ENCODE measurements at places on chromosomes 5 and 9.

DNA sequence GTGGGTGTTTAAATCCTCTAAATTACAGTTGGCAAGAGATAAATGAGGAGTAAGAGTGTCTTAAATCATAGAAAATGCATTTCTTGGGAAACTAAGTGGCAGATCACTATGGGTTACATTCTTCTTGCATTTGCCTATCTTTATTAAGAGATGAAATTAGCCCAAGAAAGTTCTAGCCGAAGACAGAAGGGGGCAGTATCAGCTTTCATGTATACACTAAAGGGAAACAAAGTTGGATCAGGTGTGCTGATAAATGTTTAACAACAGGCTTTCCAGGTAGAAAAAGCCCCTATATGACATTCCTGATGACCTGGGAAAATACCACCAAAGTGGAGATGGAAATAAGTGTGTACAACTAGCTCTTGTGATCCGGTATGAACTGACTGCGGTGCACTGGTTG lies 81.9 kb upstream of the TLR4 start:
- DNase-seq, result no peak

GRCh38 chr5:617896-618295 lies 5.8 kb downstream of the CEP72 start:
- no peak for DNase-seq

- peak; percentile 38 for DNase-seq
These were observed 836 bp downstream of the PCSK5 start for GRCh38 chr9:75891277-75891741.

GRCh38 chr9:112605963-112606699 lies 111.8 kb downstream of the INIP start:
- DNase-seq, result no peak

DNA sequence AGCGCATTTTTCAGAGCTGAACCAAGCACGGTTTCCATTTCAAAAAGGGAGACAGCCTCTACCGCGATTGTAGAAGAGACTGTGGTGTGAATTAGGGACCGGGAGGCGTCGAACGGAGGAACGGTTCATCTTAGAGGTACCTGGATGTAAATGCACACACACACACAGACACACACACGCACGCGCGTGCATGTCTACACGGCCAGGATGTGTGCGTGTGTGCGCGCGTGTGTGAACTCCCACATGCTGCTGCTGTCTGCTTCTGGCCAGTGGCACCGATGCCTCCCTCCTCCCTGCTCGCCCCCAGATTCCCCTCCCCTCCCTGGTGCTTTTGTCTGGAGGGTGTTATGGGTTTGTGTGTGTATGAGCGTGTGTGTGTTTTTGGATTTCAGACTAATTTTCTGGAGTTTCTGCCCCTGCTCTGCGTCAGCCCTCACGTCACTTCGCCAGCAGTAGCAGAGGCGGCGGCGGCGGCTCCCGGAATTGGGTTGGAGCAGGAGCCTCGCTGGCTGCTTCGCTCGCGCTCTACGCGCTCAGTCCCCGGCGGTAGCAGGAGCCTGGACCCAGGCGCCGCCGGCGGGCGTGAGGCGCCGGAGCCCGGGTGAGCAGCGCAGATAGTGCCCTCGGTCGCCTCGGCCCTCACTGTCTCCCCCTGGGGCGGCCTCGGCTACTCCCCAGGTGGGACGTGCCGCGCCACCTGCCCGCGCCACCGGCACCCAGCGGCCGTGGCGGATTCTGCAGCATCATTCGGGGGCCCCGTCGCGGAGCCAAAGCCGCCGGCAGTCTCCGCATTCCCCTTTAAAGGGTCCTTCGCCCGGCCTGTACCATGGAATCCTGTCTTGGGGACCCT lies at the start of gene NTRK2:
NTRK2 (plus strand) TSS at position 442 of the 850 bp plus-strand sequence. CDS start 1,020 bp downstream, outside the sequence.
- DNase-seq, result no peak

- DNase-seq, result peak; percentile 71
These were observed 51.2 kb downstream of the RALGPS1 start for GRCh38 chr9:126965541-126966428.

DNA sequence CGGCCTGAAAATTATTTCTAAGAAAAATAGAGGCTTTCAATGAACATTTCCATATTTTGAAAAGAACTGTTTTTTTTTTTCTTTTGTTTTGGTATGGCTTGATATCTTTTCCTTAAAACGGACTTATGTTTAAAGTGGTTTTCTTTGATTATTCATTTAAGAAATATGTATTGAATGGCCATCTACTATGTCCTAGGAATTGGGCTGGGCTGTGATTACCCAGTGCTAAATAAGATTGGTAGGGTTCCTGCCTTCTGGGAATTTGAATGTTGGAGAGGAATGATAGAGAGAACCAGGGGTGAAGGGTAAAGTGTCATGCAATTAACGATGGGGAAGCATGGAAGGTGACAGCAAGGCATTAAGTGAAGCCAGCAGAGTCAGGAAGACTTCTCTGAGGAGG lies 33.2 kb downstream of the TNFSF8 start:
- no peak for DNase-seq

DNA sequence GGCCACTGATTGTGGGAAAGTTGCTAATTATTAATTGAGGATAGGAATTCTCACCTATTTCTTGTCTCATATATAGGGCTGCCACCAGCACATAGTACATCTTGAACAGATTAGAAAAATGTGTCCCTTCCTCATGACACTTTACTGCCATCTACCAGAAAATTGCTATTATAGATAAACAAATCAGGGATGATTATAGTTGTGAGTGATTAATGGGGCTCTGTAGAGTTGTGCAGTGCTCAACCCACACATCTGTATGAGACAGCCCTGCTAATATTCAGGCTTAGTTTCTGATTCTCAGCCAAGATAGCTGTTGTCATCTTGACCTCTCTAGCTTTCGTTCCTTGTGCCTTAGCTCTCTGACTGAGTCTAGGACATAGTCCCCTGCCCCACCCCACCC lies 373.3 kb downstream of the TLE4 start:
- DNase-seq, result no peak

GRCh38 chr5:44691802-44692201 lies 116.9 kb upstream of the MRPS30 start:
- DNase-seq, result no peak

DNA sequence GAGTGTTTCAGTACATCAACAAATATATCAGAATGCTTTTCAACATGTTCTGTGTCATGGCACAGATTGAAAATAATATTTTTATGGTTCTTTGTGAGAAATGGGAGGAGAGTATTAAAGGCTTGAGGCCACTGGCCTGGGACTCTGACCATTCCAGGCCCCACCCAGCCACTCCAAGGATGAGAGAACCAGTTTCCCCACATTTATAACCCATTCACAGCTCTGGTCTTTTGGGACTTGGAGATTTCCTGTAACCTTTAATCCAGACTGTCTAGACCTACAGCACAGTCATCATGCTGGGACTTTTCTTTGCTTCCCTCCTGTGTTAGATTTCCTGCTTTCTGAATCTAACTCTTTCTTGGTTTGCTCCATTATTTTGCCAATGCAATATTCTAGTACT lies 389.6 kb downstream of the KIAA0825 start:
- DNase-seq, result no peak

GRCh38 chr9:118609355-118610044 lies 759.7 kb downstream of the BRINP1 start:
- DNase-seq, result no peak

DNA sequence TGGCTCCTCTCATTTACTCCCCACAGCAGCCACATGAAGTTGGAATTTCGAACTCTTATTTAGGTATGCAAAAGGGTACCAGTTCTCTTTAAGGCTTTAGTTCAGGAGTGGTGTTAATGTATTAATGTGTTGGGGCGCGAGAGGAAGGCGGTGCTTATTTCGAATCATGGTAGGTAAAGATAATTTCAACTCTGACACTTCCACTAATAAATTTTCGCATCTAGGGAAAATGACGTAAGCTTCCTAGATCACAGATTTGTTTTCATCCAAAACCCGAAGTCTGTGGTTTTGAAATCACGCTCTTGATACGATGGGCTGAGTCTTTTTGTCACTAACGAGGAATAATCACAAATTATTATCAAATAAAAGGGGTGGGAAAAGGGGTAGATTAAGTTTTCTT lies 681 bp downstream of the PPWD1 start:
- DNase-seq, result no peak

DNA sequence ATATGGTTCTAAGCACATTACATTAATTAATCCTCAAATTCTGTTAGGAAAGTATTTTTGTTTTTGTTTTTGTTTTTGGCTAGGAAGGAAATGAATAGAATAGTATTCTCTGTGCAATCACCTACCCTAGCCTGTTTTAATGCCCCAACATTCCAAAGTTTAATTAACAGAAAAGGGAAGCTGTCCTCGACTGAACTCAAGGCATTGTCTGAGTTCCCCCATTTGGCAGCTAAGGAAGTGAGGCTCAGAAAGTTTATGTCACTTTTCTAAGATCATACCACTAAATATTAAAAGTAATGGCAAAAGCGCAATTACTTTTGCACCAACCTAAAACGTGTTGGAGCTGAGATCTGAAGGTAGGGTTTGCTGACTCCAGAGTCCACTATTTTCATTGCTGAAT lies 59.8 kb downstream of the FGF1 start:
- DNase-seq, result no peak

DNA sequence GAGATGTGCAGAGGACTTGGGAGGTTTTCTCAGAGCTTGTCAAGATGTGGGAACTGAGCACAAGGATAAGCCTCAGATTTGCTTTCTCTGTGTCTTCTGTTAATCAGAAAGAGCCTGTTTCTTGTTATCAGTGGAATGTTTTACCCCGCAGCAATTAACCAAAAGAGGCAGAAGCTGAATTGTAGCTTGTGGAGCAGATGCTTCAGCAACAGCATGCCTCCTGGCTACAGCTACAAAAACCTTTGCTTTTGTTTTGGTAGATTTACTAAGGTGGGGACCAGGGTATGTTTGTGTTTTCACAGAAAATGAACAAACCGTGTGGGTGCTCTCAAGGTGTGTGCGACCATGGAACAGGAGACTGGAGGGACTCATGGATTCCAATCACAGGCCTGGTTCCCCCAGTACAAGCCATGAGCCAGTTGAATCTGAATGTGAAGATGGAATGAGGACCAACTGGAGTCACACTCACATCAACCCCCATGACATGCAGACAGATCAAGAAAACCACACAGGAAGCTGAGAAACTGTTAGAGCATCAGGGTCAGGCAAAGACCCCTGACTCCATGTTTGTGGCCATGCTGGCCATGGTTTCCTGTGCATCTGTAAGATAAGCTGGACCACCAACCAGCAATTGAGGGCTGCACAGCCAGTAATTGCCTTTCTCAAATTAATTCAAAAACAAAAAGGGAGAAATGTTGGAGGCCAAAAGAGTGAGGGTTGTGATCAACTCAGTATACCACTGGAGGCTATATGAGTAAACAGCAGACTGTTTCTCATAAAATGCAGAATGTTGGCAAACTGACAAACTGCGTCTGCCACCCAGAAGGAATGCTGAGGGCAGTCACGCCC lies 6.9 kb downstream of the UGT3A2 start:
- DNase-seq, result peak; percentile 35

GRCh38 chr5:1212881-1213280 lies 11.5 kb downstream of the SLC6A19 start:
- DNase-seq, result no peak

GRCh38 chr5:10506535-10506934 lies 57.3 kb upstream of the ANKRD33B start:
- DNase-seq, result no peak

GRCh38 chr9:20152151-20152725 lies 363.4 kb upstream of the SLC24A2 start:
- no peak for DNase-seq

- DNase-seq, result peak; percentile 60
These were observed 639 bp downstream of the EHMT1 start for GRCh38 chr9:137619240-137620047.

- DNase-seq, result no peak
These were observed 369.1 kb downstream of the NDUFS4 start for GRCh38 chr5:53929570-53929969.

DNA sequence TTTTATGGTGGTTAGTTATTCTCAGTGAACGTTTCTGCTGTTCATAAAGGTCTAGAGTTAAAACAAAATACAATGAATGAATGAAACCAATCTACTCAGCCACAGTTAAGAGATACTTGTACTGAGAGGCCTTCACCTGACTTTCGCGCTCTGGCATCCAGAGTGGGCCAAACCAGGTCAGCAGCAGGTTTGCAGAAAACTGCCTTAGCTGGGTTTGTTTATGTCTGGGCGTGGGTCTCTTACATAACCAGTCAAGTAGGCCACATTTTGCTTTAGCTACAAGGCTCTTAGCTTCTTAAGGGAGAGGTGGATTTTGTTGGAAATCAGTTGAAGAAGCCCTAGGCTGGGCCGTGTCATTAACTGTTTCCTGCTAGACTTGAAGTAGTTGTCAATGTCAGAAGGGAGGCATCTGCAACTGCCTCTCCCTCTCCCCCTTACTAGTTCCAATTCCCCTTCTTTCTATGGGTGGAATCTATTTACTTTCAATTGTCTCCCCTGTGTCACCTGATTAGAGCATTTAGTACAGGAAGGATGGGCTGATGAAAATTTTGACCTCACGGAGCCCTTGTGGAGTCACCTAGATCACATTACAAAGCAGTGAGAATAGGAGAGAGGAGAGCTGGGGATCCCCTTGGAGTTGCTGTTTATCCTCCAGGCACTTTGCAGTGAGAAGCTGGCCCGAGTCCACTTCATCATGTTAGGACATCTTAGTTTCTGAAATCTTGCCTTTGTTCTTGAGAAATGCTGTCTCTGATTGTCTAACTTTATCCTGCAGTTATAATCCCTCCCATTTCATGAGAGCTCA lies 200.5 kb downstream of the ARHGEF28 start:
- no peak for DNase-seq

DNA sequence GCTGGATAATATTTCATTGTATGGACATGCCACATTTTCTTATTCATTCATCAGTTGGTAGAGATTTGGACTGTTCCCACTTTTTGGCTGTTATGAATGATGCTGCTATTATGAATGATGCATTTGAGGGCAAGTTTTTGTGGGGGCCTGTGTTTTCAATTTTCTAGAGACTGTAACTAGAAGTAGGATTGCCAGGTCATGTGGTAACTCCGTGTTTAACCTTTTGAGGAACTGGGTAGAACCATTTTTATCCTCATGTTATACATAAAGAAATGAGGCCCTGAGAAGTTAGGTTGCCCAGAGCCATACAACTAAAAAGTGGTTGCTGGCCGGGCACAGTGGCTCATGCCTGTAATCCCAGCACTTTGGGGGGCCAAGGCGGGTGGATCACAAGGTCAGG lies 22.4 kb upstream of the STRBP start:
- no peak for DNase-seq

- DNase-seq, result no peak
These were observed at the start of gene AK1 for GRCh38 chr9:127877566-127877998. AK1 (minus strand) TSS chr9:127877675; CDS start chr9:127874617, 3,058 bp downstream.

DNA sequence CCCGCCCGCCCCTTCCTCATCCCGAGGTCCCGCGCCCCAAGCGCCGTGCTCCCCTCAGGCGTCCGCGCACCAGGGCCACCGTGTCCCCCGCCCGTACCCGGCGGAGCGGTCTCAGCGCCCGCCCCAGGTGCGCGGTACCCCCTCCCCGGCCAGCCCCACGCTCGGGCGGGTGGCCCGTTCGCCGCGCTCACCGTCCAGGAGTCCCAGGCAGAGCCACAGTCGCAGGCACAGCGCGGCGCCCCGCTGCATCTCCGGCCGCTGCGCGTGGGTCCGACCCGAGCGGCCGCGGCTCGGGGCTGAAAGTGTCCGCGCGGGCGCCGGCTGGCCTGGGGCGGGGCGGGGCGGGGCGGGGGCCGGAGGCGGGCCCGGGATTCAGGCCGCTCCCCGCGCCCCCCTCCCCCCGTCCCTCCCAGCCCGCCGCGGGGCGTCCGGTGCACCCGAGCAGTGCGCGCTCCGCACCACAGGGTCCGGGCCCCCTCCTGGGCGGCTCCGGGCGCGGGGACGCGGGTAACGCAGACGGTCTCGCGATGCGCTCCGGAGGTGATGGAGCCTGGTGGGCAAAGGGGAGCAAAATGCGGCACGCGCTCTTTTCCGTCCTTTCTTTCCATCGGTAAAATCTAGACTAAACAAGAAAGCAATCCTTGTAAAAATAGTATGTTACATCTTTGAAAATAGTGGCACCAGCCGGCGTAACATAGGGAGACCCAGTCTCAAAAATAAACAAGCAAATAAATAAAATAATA lies at the start of gene FLT4:
FLT4 (minus strand) TSS at position 304 of the 743 bp plus-strand sequence; CDS start at position 249, 55 bp downstream.
- no peak for DNase-seq
